ENCODE measurements at places on chromosomes 1 and 21. TPM values are rescaled to one million over a fixed set of nuclear protein-coding genes. Genes with fewer than 3 reads are reported as not detected.

MROH9 gene
- not detected for total RNA-seq

HES5 gene
- not detected for total RNA-seq

TTC4 gene
- 28.3 TPM for total RNA-seq

CNTN2 gene
- total RNA-seq = 0.07 TPM

NPR1 gene
- 3.2 TPM for total RNA-seq

ARHGEF10L gene
- total RNA-seq = 5.8 TPM

IFT25 gene
- 31.5 TPM for total RNA-seq

AGTRAP gene
- 85.9 TPM for total RNA-seq

CFHR1 gene
- 0.17 TPM for total RNA-seq

C1QTNF12 gene
- total RNA-seq = 1.5 TPM

RNF223 gene
- total RNA-seq = 0.18 TPM

TRIM33 gene
- 17.5 TPM for total RNA-seq

DMRTA2 gene
- 0.06 TPM for total RNA-seq

KCNJ9 gene
- not detected for total RNA-seq

A3GALT2 gene
- total RNA-seq = not detected

LRRC53 gene
- not detected for total RNA-seq

TTC22 gene
- not detected for total RNA-seq

GREM2 gene
- total RNA-seq = 0.07 TPM

RGS8 gene
- total RNA-seq = not detected

CHIA gene
- not detected for total RNA-seq

CPTP gene
- 24.1 TPM for total RNA-seq

METTL13 gene
- total RNA-seq = 41.0 TPM

KLHL20 gene
- 13.7 TPM for total RNA-seq

IGSF3 gene
- 18.6 TPM for total RNA-seq

USP16 gene
- 25.0 TPM for total RNA-seq

SELENBP1 gene
- 6.2 TPM for total RNA-seq

CFHR4 gene
- not detected for total RNA-seq

ZBTB18 gene
- 5.0 TPM for total RNA-seq

SLC30A2 gene
- 0.55 TPM for total RNA-seq

IL20 gene
- total RNA-seq = not detected

ATP1A4 gene
- total RNA-seq = not detected

GBP4 gene
- total RNA-seq = 0.01 TPM

NKAIN1 gene
- 1.1 TPM for total RNA-seq

ZC3H12A gene
- total RNA-seq = 45.0 TPM

APP gene
- total RNA-seq = 251 TPM

GBP2 gene
- 0.96 TPM for total RNA-seq

All from A549 treated with dexamethasone at 1 μM for 4 hours (cell line).